ENCODE measurements at places on chromosomes 4 and X.

- DNase-seq, result no peak
Measured at GRCh38 chrX:103629318-103630170, 769 bp downstream of the TCEAL1 start.

DNA sequence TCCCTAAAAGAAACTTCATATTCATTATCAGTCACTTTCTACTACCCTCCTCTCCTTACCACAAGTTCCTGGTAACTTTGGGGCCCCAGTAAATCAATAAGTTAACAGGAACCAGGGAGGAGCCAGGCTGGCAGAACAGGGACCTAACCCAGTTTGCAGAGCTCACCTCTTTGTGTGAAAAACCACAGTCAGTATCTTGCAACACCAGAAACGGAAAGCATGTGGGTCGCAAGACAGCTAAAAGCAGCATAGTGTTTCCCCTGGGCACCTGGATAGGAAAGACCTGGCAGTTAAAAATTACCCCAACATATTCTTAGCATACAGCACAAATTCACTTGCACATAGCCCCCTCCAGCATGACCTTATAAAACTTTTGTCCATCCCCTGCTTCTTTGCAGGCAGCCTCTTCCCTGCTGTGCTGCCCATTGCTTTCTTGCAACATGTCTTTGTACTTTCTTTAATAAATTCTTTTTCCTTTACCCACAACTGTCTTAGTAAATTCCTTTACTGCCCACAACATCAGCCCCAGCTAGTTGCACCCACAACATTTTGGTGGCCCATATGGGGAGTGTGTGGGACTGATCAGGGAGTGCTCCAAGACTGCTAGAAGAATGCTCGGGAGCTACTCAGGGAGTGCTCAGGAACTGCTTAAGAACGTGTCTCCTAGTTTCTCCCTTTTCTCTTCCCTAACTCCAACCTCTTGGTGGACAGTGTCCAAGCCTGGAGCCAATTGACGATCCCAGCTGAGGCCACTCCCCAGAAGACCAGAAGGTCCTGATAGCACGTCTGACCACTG, 83.4 kb downstream of the MSN start:
- no peak for DNase-seq

DNA sequence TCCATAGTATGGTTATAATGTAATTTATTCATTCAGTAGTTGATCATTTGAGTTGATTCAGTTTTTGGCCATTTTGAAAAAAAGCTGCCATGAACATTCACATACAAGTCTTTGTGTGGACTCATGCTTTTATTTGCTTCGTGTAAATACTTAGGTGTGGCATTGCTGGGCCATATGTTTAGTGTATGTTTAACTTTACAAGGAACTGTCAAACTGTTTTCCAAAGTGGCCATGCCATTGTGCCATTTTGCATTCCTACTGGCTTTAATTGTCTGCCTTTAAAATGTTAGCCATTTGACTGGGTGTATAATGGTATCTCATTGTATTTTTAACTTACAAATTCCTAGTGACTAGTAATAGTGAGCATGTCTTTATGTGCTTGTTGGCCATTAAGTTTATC, 8.8 kb downstream of the MTM1 start:
- DNase-seq, result no peak

- no peak for DNase-seq
Measured at GRCh38 chrX:42708222-42708621, 69.7 kb downstream of the PPP1R2C start.

GRCh38 chrX:154515090-154515965, 704 bp downstream of the FAM3A start:
- DNase-seq, result no peak

DNA sequence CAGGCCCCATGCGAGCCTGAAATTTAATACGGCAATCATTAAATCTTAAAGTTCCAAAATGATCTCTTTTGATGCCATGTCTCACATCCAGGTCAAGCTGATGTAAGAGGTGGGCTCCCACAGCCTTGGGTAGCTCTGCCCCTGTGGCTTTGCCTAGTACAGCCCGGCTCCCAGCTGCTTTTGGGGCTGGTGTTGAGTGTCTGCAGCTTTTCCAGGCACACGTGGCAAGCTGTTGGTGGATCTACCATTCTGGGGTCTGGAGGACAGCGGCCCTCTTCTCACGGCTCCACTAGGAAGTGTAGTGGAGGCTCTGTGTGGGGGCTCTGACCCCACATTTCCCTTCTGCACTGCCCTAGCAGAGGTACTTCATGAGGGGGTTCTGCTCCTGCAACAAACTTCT, 588.9 kb downstream of the CENPC start:
- DNase-seq, result no peak

- DNase-seq, result no peak
Measured at GRCh38 chr4:153189016-153189801, 15.0 kb upstream of the TRIM2 start.

- DNase-seq, result no peak
Measured at GRCh38 chr4:113741956-113742355, 19.6 kb downstream of the CAMK2D start.

- DNase-seq, result no peak
Measured at GRCh38 chr4:94338681-94339351, 3.8 kb downstream of the HPGDS start.

GRCh38 chrX:63513825-63514568, 162.9 kb upstream of the SPIN4 start:
- DNase-seq, result no peak

- DNase-seq, result no peak
Measured at GRCh38 chrX:85375333-85375738, 4.1 kb downstream of the POF1B start.

DNA sequence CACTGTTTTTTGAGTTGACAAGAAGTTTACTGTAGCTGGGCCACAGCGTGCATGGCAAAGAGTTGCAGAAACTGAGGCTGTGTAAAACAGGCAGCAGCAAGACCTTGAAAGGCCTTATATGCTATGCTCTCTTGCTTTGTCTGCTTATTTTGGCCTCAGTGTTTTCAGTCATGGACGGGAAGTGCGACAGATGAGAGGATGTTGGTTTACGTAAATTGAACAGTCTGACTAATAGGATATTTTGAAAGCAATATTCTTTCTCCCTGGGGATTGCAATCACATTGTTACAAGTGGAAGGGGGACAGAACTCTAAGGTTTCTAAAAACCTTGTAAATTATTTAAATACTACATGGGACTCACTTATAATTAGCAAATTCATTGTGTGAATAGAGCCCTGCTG, 32.2 kb upstream of the MAGEA10 start:
- no peak for DNase-seq

DNA sequence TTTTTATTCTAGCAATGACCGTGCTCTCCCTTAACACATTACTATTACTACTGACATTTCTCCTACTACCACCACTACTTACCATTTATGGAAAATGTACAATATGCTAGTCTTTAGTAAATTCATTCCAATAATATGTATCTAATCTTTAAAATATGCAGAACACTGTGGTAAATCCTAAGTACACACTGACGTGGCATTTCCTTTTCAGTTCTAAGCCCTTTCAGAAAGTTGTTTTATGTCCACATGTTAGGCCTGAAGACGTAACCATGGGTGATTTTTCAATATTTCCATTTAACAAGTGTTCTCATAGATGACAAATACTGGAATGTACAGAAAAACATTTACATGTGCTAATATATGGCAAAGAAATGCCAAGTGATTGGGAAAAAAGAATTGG, 268.6 kb upstream of the SLIT2 start:
- DNase-seq, result no peak

GRCh38 chr4:67714248-67714583, 13.3 kb upstream of the UBA6 start:
- DNase-seq, result no peak

- DNase-seq, result no peak
Measured at GRCh38 chr4:98669577-98669976, 11.2 kb upstream of the TSPAN5 start.
